ENCODE measurements at places on chromosomes 12 and 14.

GRCh38 chr14:50318031-50318626 lies 6.0 kb downstream of the DMAC2L start:
- no peak for DNase-seq

DNA sequence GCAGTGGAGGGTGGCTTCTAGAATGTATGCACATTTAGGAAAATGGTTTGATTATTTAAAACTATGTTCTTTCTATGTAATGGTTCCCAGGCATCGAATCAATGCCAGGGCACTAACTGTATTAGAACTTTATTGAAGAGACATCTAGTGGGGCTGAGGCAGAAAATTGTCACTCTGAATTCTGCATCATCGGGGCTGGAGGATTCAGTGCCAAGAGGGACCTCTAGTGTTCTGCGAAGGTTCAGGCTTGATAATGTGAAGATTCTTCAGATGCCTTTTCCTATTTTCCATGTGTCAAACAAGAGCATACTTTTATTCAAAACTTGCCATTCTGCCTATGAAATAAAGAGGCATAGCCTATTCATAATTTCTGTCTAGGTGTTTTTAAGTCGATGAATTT lies 146.3 kb downstream of the CAND1 start:
- peak; percentile 37 for DNase-seq

GRCh38 chr14:53884601-53885000 lies 72.0 kb downstream of the BMP4 start:
- no peak for DNase-seq

DNA sequence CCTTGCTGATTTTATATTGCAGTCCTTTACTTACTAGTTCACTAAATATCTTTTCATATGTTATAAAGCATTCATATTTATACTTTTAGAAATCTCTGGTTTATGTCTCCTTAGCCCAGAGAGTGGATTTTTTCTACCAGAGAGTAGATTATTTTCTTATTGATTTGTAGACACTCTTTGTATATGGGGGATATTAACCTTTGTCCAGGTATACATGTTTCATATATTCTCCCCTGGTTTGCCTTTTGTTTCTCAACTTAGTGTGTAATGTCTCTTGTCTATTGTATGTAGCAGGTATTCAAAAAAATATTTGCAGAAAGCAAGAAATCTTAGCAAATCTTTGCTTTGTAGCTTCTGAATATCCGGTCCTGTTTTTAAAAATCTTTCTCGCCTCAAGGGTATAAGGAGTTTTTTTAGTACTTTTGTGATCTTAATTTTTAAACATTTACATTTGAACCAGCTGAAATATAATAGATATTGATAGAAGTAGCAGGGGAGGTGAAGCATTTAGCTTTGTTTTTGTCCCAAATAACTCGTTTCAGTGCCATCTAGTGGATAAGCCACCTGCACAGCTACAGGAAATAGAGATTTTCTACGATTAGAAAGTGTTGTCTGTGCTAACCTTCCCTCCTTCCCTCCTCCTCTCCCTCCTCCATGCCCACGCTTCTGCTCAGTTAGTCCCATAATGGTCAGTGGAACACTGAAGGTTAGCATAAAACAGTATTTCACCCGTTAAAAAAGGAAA lies 97.0 kb downstream of the PHETA1 start:
- no peak for DNase-seq

DNA sequence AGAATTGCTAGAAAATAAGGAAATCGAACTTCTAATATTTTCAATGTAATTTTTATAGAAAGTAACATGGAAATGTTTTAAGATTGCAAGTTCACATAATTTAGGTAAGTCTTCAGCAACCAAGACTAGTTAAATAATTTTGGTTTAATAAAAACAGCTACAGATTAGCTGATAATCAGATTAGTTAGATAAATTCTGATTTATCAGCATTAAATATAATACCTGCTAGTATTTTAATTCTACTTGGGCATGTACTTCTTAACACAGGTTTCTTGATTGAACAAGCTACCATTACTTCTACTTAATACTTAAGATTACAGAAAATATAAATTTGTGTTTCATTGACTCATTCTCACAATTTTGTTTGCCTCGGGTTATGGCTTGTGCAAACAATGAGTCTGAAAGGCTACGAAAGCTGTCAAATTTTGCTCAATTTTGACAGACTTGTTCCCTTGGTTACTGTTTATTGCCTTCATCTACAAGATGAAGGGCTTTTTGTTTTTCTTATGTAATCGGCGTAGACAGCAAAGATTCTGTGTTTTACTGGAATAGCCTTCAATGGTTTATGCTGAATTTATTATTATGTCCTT lies 116.1 kb upstream of the NUDT4 start:
- no peak for DNase-seq

GRCh38 chr14:96804895-96805294 lies 7.7 kb downstream of the VRK1 start:
- DNase-seq: no peak

GRCh38 chr12:64608901-64609535 lies 1.3 kb upstream of the RASSF3 start:
- peak; percentile 55 for DNase-seq

- no peak for DNase-seq
Observed at GRCh38 chr14:96688629-96689028, 108.6 kb upstream of the VRK1 start.

Data from AG08396 (cell line).